ENCODE measurements at places on chromosomes 11 and 22. TPM values are rescaled to one million over a fixed set of nuclear protein-coding genes. Genes with fewer than 3 reads are reported as not detected.

The GCAT gene
- total RNA-seq = 2.6 TPM

The PARVA gene
- 1.8 TPM for total RNA-seq

DNA sequence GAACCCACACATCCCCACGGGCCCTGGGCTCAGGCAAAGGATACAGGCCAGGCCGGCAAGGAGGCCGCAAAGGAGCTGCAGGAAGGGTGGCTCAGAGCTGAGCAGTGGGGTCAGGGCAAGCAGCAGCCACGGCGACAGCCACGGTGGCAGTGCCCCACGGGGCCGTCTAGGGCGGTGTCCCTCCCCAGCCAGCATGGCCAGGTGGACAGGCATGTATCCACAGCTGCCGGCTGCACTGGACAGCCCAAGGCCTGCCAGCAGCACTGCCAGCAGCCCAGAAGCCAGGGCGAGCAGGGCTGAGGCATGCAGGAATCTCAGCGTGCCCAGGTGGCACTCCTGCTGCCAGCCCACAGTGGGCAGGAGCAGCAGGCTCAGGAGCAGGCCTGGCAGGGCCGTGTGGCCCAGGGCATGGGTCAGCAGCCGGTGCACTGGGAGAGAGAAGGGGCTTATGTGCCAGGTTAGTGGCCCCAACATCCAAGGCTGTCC is 3.9 kb downstream of the RHBDD3 start:
- no peak for DNase-seq

DNA sequence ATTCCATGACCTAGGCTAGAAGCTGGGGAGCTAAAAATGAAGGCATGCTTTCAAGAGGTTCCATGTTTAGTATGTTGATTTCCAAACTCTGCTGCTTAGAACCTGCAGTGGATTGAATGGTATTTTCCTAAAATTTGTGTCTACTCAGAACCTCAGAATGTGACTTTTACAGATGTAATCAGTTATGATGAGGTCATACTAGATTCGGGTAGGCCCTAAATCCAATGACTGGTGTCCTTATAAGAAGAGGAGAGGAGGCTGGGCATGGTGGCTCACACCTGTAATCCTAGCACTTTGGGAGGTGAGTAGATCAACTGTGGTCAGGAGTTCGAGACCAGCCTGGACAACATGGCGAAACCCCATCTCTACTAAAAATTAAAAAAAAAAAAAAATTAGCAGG is 3.5 kb upstream of the FEZ1 start:
- no peak for DNase-seq

GRCh38 chr11:83349296-83349695 is 63.1 kb upstream of the CCDC90B start:
- DNase-seq = no peak

DNA sequence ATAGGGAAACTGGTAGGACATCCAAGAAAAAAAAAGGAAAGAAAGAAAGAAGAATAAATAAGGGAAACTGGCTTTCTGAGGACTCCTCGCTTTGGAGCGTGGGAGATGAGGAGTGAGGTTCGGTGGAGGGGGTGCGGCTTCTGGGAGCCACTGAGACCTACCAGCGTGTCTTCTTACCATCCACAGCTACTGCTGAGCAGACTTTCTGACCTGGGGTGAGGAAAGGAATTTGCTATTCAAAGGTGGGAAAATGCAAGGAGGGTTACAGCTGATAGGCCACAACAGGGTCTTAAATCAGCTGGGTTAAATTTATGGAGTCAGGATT is 488 bp upstream of the SELENOM start:
- DNase-seq = no peak

Measured in T-helper 17 cell (primary cell).